ENCODE measurements at places on chromosomes 1 and 21.

GRCh38 chr21:32332463-32332951, 33.9 kb downstream of the MRAP start:
- no peak for DNase-seq

- no peak for DNase-seq
Observed at GRCh38 chr1:101312147-101312546, 75.3 kb downstream of the S1PR1 start.

DNA sequence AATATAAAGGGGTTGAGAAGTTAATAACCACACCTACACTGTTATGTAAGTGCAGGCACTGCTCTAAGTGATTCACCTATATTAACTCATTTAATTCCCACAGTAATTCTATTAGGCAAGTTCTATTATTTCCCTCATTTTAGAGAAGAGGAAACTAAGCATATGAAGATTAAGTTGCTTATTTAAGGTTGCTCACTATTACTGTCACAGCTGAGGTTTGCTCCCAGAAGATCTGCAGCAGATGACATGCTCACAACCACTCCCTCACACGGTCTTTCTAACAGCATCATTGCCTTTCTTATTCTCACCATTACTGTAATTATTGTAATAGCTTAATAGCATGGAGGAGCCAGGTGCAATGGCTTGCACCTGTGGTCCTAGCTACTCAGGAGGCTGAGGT, 196.4 kb upstream of the GREM2 start:
- DNase-seq = no peak

DNA sequence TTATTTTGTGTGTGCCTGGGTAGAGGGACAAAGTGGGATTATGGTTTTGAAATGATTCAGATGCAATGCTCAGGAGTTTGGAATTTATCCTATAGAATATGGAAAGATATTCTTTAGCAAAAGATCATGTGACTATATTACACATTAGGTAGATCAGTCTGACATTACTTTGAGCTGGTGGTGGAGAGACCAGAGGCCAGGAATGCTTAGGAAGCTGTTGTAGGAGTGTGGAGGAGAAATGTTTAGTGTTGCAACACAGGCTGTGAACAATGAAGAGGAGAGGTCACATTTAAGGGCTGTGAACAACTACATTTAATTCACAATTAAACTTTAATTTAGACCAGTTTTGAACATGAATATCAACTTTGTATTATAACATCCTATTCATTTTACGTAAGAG, 45.3 kb upstream of the PODN start:
- no peak for DNase-seq

DNA sequence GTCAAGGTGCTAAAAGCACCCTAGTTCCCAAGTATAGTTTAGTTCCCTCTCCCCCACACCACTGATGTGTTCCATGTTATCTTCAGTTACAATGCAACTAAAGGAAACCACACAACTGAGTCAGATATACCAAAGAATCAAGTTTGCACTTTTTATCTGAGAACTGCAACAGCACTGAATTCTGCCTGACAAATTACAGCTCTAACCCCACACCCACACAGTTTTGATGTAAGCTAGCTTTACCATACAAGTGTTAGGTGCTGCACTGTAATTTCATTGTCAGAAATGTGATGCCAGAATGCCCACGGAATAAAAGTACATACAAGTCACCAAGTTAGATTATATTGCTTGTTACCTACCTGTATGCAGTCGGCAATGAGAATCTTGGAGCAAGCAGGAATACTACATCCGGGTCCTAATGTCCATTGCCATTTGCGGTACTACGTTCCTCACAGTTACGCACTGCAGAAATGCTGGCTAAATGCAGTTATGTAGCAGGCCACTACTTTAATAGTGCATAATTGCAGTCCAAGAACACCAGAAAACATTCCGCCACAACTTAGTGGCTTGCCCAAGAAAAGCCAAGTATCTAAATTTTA, 12.1 kb downstream of the SFPQ start:
- DNase-seq = no peak

- no peak for DNase-seq
Observed at GRCh38 chr1:111448482-111448917, 556 bp downstream of the WDR77 start.

DNA sequence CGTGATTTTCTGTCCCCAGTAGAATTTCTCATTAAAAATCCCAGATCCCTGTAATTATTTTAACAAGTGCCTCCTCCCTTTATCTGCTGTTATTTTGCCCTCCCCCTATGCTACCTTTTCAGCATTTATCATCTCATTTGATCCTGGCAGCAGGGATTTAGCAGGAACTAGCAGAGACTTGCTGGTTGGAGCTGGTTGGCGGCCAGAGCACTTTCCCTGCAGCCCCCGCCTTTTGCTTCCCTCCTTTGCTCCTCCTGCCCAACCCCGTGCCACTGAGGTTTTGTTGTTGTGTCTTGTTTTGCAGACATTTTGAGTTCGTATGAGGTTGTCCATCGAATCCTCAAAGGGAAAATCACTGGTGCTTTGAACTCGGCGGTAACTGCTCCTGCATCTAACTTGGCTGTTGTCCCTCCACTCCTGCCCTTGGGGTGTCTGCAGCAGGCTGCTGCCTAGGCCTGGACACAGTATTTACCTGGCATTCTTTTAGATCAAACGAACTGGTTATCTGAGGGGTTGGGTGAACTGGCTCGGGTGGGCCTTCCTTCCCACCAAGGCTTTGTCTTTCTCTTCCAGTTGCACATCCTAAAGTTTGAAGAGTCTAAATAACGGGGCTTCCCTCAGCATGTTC, 11.2 kb downstream of the UBE2Q1 start:
- no peak for DNase-seq

GRCh38 chr1:92872719-92873118, 40.9 kb downstream of the RPL5 start:
- DNase-seq = no peak

DNA sequence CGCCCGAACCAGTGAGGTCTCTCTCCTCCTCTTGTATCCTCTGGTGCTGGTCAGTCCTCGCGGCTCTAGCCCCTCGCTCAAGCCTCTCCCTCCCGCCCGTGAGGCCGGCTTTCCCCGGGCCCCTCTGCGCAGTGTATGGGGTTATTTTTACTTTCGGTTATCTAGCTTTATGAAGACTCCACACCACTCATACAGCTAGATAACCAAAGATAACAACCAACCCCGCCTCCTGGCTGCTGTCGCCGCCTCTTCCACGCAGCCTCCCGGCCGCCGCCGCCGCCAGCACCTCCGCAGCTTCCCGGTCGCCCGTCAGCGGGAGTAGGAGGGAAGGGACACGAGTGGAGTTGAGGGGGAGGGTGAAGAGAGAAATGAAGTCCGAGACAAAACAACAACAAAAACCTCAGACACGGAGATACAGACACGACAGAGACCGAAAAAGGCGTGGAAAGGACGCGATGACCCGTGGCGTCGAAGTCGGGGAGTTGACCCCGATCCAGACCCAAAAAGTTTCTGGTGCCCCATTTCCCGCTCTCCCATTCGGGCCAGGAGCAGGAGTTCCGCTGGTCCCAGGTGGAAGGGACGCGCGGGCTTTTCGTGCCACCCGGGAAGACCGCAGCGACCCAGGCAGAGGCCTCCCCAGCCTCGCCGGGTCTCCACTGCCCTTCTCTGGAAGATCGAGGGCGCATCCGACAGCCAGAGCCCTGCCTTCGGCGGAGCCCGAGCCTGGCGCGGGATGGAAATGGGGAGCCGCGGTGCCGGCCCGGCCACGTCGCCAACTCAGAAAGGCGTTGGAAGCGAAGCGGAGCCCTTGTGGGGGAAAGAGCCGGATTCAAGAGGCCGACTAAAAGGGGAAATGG, 51.4 kb downstream of the RHBG start:
- peak; percentile 61 for DNase-seq

GRCh38 chr1:30378991-30379581, 344.3 kb downstream of the MATN1 start:
- no peak for DNase-seq

DNA sequence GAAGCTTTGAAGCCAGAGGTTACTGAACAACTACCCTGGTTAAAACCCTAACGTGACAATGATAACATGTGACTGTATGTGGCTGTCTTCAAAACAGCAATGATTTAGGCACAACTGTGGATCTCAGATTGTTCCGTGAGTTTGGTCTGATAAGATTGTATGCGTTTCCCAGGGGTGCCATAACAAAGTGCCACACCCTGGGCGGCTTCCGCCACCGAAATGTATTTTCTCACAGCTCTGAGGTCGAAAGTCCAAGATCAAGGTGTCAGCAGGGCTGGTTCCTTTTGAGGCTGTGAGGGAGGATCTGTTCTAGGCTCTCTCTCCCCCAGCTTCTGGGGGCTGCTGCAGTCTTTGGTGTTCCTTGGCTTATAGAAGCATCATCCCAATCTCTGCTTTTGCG, 29.5 kb upstream of the ERG start:
- DNase-seq = no peak

DNA sequence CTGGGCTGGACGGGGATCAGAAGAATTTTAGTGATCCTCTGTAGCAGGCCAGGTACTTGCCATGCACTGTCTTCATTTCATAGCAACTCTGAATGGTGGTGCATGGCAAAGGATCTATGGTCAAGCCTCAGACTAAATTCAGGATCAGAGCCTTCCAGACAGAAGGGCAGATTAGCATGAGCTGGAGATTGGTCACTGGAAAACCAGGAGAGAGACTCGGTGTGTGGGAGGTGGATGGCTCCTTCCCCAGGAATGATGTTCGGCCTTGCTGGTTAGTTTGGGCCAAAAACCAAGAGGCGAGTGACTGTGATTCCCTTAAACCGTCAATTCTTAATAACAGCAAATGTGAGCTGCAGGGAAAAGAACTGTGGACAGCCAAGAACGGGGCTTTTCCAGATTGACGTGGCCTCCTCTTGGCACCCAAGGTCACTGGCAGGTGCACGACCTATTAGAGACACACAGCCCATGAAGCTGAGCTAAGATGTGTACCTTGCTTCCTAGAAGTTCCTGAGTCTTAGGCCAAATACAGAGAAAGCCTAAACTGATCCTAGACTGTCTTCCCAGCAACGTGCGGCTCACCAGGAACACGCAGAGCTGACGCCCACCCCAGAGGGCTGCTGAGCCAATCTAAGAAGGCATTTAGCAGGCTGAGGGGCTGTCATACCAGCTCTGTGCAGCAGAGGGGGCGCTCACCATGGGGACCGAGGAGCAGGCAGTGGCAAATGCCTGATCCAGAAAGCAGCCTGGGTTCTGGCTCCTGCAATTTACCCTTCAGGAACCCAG, 18.5 kb downstream of the ALDH4A1 start:
- DNase-seq = peak; percentile 35

- DNase-seq = no peak
Observed at GRCh38 chr1:146035048-146035423, 13.5 kb upstream of the HJV start.

- no peak for DNase-seq
Observed at GRCh38 chr1:67948151-67949080, 102.0 kb downstream of the DIRAS3 start.

- DNase-seq = no peak
Observed at GRCh38 chr1:121546830-121547591, 362.2 kb downstream of the SRGAP2C start.

GRCh38 chr1:45615885-45616284, 8.0 kb downstream of the CCDC17 start:
- DNase-seq = no peak

GRCh38 chr1:199357599-199357998, 669.9 kb upstream of the NR5A2 start:
- no peak for DNase-seq

DNA sequence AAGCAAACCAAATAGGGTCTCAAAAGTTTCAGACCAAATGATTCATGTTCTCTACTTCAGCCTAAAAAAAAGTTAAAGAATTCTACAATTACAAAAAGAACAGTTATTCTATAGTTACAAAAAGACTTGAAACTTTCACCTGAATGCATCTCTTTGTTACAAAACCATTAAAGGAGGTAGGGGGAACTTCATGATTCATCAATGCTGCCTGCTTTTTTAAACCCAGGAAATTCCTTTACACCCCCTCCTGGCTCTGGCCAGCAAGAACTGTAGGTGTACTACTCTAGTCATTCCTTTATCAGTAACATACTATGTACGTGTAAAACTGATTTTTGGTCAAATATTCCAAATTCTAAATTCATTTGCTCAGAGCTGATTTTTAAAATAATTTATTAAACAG, 5.0 kb downstream of the FAF1 start:
- DNase-seq = no peak

DNA sequence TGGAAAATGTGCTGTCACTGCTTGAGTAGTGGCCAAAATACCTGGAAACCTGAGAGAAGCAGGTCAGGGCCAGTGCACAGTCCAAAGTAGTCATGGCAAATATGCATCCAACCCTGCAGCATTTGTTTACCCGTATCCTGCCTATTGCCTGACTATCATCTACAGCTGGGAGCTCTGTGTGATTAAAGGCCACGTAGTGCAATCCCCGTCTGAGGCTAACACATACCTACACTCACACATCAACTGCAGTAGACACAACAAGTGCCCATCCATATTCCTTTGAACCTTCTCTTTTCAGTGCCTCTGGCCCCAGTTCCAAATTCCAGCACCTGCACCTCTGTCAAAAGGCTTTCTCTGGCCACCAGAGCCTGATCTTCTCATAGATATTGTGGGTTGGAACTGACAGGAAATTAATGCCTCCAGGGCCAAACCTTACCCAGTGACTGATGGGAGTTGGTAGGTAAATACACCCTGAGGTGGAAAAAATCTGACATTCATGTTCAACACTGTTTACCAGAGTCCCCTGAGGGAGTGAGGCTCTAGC, 383.0 kb downstream of the SETD4 start:
- DNase-seq = no peak

All from GM06990 (cell line).